ENCODE measurements at places on chromosomes 3 and 15.

DNA sequence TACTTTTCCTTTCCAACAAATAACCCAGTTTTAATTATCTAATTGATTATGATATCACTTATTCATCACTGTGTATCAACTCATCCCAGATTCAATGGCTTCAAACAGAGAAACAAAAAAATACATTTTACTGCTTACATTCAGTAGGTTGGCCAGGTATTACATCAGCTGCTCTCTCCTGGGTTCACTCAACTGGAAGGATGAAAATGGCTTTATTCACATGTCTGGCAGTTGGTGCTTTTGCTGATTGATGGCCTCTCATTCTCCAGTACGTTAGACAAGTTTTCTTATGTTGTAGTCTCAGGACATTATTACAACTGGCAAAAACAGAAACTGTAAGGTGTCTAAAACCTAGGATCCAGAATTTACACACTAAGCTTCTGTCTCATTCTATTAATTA is 811.0 kb upstream of the ALCAM start:
- DNase-seq = no peak

- DNase-seq = no peak
These were observed 97.2 kb upstream of the TJP1 start for GRCh38 chr15:29919380-29919881.

DNA sequence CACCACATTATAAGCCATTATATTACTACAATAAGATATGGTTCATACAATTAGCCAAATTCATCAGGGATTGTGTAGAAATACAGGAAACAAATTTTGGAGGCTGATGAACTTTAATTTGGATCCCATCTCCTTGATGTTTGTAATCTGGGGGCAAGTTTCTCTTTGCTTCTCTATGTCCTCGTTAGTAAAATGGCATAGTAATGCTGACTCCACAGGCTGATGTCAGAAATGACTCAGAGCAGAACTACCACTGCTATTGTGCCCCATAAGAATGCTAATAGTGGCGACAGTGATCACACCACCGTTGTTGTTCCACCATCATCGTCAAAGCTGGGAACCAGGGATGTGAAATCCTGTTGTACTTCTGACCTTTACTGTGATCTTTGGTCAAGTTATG is 722.3 kb upstream of the LMCD1 start:
- DNase-seq = no peak

DNA sequence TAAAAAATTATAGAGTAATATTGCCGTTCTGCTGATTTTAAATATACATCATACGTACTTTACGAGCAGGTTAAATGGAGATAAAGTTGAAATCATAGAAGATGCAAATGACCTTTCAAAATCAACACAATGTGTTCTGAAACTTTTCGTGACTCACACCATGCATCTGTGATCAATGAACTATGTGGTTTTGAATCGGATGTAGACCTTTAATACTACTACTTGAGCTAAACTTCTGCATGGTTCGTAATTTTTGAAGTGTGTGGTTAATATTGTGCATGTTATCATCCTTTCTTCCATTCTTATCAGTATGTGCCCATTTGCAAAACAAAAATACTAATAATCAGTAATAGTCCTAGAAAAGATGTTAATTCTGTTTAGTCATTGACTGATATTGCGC is 58.9 kb downstream of the GASK1A start:
- DNase-seq = no peak

GRCh38 chr3:48599077-48599501 is 4.0 kb upstream of the COL7A1 start:
- no peak for DNase-seq

- no peak for DNase-seq
These were observed 263.4 kb upstream of the WNT5A start for GRCh38 chr3:55750525-55750924.

DNA sequence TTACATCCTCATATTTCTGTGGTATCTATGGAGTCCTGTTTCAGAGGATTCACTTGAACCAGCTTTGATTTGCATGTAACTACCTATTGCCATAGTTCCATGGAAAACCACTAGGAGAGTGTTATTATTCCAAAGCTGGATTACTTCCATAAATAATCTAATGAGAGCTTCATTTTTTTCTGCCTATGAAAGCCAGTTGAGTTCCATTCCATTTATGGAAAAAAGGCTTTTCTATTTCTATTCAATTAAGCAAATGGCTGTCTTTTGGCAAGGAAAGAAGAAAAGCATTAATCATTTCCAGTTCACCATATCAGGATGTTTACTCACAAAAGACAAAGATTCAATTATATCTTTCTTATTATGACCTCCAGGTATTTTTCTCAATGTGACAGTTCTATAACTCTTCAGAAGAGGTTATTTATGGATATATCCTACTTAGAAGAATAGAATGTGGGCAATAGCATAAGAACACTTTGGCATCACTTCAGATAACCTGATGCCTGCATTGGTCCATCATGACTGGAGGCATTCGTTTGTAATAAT is 259.9 kb upstream of the ZPLD1 start:
- DNase-seq = no peak

DNA sequence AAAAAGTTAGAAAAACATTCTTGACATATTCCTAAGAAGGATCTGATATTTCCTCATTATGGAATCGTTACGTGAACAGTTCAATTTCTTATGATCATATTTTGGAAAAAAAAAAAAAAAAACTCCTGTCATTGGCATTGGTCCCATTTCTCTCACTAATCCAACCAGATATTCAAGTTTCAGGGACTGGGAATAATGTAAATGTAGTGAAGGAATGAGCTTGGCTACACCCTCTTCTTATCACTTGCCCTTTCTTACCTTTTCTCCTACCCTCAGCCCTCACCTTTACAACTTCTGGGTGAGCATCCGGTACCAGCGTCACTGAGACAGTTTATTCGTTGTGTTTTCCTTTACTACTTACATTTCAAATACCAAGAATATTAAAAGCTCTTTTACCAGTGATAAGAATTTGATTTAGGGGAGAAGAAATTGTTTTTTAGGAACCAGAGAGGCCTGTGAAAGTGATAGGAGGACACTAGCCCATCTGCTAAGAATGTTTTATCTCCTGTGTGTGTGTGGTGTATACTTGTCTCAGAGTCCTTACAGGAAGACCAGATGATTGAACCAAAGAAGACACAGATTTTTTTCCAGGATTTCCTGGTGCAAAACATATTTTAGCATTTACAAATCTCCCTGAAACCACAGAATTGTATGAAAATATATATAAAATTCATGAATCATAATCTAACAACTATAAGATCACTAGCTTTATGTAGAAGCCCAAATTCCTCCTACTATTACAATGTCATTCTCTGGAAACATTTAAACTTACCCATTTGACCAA is 946.7 kb downstream of the ZPLD1 start:
- no peak for DNase-seq

GRCh38 chr3:182257361-182257760 is 535.9 kb upstream of the ATP11B start:
- no peak for DNase-seq

GRCh38 chr3:99639579-99639978 is 1.2 kb downstream of the COL8A1 start:
- no peak for DNase-seq

DNA sequence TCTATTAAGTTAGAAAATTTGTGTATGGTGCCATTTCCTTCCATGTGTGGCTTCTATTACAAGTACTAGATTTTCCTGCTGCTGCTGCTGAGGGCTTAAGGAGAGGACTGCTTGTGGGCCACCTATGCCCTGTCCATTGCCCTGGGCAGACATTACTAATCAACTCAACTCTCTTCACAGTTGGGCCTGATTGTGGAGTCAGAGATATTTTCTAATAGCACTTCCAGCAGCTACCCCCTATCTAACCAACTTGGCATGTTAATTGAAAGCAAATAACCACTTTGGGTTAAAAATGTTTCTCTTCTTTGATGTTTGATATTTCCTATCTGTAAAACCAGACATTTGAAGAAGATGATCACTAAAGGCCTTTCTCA is 242.0 kb downstream of the EDEM1 start:
- no peak for DNase-seq

- no peak for DNase-seq
These were observed 3.5 kb downstream of the SPATA12 start for GRCh38 chr3:57064001-57064400.

GRCh38 chr15:86231864-86232721 is 152.4 kb downstream of the AGBL1 start:
- DNase-seq = no peak

DNA sequence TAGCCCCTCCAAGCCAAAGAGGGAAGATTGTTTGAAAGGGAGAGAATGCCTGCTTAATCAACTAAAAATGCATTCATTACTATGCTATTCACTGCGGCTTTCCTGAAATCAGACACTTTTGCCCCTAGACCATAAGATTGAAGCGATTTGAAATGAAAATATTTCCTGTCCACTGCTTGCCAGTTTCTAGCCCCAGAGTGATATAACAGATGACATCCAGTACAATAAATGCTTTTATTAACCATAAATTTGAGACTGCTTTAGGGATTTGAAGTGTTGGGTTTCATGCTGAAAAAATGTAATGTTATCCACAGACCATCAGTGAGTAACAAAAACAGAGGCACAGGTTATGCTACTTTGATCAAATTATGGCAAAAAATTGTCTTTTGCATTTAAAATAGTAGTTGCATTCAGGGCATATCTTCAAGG is 14.1 kb downstream of the IL17RD start:
- DNase-seq = no peak

DNA sequence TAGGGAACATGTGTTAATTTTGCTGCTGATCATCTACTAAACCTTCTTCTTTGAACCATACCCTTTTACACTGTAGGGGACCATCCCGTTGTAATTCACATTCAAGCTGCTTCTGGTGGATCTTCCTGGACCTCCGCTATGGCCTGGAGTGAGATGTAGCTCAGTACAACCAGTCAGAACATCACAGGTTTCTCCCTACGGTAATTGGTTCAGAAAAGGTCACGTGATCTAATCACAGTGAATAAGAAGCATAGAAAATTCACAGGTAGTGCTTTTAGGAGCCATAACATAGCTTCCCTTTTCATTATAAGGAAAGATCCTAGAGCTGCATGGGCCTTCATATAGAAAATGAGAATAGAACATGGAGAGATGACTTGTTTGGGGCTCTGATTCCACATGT is 320.8 kb upstream of the PDZRN3 start:
- no peak for DNase-seq

GRCh38 chr3:53705024-53705745 is 141.0 kb downstream of the CHDH start:
- DNase-seq = no peak

DNA sequence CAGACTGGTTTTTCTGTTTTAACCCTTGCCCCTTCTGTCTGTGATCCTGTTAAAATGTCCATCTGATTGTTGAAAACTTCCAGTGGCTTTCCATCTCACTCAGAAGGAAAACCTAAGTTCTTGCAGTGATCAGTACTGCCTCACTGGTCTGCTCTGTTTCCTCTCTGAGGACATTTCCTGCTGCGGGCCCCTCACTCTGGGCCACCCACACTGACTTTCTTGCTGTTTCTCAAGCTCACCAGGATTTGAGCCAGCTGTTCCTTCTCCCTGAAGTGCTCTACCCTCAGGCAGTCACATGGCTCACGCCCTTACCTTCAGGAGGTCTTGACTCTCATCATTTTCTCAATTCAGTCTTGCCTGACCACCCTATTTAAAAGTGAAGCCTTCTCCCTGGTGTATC is 1.8 kb downstream of the GRK7 start:
- DNase-seq = no peak

- DNase-seq = no peak
These were observed 7.1 kb downstream of the MYEF2 start for GRCh38 chr15:48170981-48171380.

- no peak for DNase-seq
These were observed 441.7 kb upstream of the PDZRN3 start for GRCh38 chr3:74066456-74066855.

GRCh38 chr3:123663977-123664376 is 79.1 kb upstream of the HACD2 start:
- DNase-seq = no peak

DNA sequence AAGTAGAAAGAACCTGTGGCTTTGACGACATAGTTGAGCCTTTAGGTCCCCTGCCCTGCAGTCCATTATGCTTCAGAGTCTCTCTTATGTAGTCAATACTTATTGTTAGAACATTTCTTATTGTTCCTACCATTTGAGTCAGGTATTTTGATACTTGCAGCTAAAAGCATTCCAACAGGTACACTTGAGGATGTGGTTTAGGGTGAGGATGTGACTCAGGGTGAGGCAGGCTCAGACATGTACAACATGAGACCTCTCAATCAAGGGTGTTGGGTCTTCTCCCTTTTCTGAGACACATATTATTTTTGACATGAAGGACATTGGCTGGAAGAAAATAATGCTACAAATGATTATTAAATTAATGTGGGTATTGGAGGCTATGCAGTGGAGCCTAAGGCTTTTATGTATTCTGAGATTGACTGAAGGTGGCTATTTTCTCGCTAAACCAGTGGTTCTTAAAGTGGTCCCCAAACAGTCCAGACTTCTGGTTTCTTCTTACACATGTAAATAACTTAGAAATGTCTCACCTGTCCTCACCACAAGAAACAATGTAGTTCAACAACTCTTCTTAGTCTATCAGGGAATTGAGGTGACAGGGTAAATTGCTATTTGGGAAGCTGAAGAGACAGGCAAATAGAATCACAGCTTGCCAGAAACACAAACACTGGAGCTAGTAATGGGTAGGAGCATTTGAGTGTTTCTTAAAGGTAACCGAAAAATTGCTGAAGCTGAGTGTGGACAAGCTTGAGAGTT is 135.5 kb upstream of the ZPLD1 start:
- DNase-seq = no peak

- no peak for DNase-seq
These were observed 6.7 kb upstream of the DGKG start for GRCh38 chr3:186368717-186369116.

DNA sequence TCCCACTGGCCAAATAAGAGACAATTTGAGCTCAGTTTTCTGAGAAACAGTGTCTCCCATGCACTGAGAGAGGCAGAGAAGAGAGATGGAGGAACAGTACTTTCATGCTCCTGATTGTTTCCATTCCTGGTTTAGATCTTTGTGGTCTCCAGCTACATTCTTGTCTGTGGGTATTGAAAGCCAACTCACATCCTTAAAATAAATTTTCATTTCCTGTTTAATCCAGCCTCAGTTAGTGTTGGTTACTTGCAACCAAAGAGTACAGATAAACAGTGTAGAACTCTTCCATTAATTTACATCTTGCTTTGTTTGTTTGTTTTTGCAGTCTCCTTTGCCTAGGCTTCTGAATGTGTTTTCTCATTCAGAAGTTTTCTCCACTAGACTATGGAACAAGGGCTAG is 123.7 kb upstream of the CLSTN2 start:
- no peak for DNase-seq

- no peak for DNase-seq
These were observed 50.9 kb upstream of the ZDHHC23 start for GRCh38 chr3:113896930-113897329.

DNA sequence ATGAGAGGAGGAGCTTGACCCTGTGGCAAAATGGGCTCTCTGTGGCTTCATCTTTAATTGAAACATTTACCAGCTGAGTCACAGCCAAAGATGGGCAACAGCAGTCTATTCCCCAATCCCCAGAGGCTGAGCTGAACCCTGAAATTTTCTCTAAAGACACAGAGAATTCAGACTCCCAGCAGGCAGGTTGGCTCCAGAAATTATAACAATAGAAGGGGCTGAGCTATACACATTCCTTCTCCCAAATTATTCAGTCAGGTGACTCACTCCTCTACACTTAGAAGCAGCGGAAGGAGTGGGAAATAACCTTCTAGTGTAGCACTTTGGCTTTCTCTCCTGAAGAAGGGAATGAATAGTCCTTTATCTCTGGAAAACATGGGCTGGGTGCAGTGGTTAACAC is 264.3 kb upstream of the ARHGEF26 start:
- no peak for DNase-seq

GRCh38 chr3:69391554-69391953 is 5.7 kb upstream of the FRMD4B start:
- no peak for DNase-seq

GRCh38 chr15:36239509-36239908 is 339.9 kb upstream of the CDIN1 start:
- DNase-seq = no peak

All from activated T-helper 1 cell treated with anti-CD3 and anti-CD28 coated beads, Interleukin-12 subunit alpha, Interleukin-12 subunit beta, Interleukin-2, Interleukin-4 antibody, amounts not matched to agents 30 ng/mL and 10 ng/mL and 1 ng/mL, durations not matched to agents 14 hours and 24 hours and 36 hours (primary cell).